ENCODE measurements at places on chromosomes 12 and 14.

GRCh38 chr12:49560695-49561094 is 7.2 kb downstream of the MCRS1 start:
- no peak for DNase-seq

GRCh38 chr12:14827043-14827442 is 13.1 kb upstream of the SMCO3 start:
- DNase-seq = no peak

GRCh38 chr12:93537769-93538168 is 34.7 kb upstream of the SOCS2 start:
- DNase-seq = no peak

GRCh38 chr14:89162586-89162985 is 254.4 kb downstream of the FOXN3 start:
- DNase-seq = no peak

DNA sequence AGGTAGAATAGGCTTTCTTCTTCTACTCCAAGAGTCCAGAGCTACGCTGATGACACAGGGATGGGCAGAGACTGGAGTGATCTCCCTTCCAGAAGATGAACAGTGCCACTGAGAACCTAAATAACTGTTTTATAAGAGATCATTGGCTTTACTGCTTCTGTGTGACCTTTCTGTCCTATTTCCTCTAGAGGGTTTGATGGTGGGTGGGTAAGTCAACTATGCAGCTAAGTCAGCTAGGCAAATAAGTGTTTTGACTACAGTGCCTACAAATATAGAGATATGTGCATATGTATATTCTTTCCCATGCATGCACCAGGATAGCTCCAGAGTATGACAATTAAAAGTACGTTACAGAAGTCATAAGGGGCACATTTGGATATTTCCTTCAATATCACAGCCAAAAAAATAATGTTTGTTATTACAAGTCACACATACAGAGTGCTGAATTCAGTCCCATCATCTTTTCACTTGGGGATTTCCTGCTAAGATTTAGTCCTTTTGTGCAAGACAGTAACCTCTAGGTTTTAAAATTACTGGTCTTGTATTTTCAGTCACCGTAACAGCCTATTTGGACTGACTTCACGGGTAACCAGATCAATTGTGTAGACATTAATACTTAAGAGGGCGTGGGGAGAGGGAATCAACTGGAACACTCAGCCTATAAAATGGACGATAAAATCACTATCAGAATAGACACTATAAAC is 412.6 kb upstream of the SOX5 start:
- DNase-seq = no peak

GRCh38 chr12:121061831-121062230 is 22.8 kb upstream of the OASL start:
- DNase-seq = no peak

DNA sequence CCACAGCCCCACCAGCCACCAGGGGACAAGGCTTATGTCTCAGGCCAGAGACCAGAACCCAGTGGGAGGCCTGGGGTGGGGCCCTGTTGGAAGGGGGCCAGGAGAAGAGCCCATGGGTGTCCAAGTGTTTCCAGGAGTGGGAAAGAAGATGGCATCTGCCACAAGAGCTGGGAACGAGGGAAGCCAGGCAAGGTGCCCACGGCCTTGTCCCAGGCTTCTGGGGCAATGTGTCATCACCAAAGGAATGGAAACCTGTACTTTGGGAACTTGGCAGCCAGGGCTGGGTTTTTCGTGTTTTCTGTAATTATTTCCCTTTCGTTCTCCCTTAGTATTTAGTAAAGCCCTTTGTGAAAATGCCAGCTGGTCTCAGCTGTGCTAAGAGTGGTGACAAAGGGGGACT is 5.3 kb upstream of the PGF start:
- no peak for DNase-seq

DNA sequence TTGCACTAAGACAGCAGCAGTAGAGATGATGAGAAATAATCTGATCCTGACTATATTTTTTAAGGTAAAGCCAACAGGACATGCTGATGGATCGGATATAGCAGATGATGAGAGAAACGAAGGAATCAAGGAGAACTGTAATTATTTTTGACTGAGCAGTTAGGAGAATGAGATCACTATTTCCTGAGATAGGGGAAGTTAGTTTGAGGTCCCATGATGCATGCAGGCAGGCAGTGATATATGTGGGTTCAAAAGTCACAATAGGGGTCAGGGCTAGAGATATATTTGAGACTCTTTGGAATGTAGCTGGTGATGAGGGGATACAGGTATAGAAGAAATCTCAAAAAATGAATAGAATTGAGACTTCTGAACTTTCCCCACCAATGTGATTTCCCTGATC is 107.6 kb downstream of the GTF2A1 start:
- no peak for DNase-seq

- DNase-seq = no peak
Measured at GRCh38 chr14:78157494-78158437, 12.4 kb upstream of the NRXN3 start.

- DNase-seq = no peak
Measured at GRCh38 chr12:132049876-132050275, 94.2 kb downstream of the DDX51 start.

DNA sequence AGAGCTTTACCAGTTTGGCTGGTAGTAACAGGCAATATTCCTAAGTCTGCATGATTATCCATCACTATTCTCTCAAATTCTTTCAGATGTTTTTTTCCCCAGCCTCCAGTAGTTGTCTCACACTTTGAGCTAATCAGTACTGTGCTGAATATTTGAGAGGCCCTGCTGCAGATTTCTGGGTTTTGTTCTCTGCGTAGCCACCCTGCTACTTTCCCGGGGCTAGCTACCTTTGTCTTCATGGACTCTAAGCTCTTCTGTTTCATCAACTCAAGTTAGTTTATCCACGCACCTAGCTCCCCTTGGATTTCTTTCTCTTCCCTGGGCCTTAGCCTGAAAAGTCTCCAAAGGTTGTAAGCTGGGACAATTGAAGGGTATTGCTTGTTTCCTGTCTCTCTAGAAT is 73.0 kb downstream of the FUT8 start:
- no peak for DNase-seq

GRCh38 chr14:103904493-103905107 is 23.7 kb upstream of the TDRD9 start:
- no peak for DNase-seq

DNA sequence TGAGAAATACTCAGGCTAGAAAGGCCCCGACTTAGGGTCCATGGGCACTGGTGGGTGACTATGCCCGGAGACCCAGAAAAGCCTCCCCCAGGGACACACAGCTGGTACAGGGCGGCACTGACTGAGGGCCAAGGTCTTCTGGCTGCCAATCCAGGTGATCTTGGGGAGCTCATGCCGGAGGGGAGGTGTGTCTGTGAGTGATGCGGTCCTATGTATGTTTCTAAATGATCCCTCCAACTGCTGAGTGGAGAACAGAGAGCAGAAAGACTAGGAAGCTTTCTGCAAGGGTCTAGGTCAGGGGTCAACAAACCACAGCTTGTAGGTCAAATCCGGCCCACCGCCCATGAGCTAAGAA is 391 bp downstream of the SERPINA4 start:
- no peak for DNase-seq

DNA sequence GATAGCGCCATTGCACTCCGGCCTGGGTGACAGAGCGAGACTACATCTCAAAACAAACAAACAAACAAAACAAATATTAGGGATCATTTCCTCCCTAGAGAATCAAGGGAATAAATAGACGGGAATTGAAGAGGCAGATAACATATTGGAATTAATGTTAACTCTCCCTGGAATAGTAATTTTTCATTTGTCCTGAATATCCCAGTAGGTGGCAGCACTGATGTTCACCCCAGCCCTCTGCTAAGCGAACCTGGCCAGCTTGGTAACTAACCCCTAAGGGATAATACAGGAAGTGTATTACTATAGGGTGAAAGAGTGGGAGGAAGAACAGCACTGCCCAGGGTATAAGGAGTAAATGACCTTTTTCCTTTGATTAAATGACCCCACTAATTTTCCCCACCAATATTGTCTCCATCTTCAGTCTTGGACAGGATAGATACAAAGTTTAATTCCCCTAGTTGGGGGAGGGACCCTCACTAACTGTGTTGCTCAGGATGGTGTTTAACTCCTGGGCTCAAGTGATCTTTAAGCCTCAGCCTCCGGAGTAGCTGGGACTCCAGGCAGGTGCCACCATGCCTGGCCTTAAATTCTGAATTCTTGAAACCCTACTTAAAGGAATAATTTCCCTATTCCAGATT is 40.5 kb downstream of the SLC2A14 start:
- peak; percentile 4 for DNase-seq

DNA sequence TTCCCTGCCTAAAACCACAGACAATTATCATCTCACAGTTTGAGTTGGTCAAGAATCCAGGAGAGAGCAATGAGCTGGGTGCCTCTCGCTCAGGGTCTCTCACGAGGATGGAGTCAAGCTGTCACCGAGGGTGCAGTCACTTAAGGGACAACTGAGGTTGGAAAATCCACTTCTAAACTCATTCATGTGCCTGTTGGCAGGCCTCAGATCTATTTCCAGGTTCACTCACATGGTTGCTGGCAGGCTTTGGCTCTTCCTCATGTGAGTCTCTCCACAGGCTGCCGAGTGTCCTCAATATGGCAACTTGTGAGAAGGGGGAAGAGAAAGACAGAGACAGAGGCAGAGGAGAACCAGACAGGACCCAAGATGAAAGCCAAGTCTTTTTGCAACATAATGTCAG is 10.5 kb upstream of the OR10P1 start:
- no peak for DNase-seq

DNA sequence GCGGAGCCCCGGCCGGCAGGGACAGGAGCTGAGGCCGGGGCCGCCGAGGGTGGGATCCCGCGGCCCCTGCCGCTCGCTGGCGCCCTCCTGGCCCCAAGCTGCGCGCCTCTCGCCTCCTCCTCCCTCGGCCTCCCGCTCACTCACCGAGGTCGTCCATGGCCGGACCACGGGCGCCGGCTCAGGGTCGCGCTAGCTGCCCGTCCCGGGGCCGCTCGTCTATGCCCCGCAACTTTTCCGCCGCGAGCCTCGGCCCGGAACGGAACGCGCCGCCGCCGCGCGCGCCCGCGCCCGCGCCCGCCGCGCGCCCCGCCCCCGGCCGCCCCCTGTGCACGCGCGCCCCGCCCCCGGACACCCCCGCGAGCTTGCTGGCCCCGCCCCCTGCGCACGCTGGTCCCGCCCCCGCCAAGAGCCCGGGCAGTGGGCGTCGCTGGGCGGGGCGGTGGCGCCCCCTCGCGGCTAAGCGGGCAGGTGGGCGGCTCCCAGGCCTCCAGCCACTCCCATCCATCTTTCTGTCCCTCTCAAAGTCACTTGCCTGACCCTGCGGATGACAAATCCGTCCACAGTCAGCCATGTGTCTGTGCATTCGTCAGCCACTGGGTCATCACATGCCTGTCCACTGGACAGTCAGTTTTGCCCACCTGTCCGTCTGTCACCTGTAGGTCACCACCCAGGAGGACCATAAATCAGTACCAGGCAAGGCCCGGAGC is at the start of gene PXN:
PXN (minus strand) TSS at position 258 of the 707 bp plus-strand sequence; CDS start at position 157, 101 bp downstream.
- DNase-seq = no peak
